ENCODE measurements at places on chromosomes 1 and 21.

DNA sequence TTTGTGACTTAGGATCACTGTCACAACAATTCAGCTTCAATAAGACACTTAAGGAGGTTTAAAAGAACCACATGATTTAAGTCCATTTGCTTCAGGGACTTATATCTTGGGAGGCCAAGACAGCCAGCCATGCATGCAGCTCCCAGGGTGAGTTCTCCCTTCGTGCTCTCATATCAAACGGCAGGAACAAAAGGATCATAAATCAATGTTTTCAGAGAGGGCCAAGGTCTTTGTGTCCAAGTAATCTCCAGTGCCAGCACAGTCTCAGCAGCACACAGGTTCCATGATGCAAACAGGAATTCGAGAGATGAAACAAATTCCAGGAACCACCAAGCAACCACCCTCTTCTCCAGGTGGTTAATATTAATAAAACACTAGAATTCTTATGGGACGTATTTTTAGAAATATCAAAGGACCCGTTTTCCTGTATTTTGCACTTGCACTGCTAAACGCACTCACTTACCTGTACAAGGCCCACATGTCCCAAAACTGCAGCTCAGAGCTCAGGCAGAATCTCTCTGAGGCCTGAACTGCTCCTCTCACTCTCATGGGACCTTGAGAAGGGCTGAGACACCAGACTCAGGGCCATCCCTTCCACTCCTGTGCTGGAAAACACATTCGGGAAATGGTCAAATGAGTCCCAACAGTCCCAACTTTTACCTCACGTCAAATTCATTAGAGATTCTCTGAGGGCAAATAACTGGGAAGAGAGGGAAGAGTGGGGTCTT is 100.0 kb upstream of the RAB4A start:
- no peak for DNase-seq

- DNase-seq: no peak
These were observed 369.7 kb downstream of the MATN1 start for GRCh38 chr1:30353637-30354036.

- no peak for DNase-seq
These were observed 9.6 kb upstream of the BGLAP start for GRCh38 chr1:156232201-156232894.

- no peak for DNase-seq
These were observed 34.0 kb upstream of the HSD17B7 start for GRCh38 chr1:162756523-162756922.

DNA sequence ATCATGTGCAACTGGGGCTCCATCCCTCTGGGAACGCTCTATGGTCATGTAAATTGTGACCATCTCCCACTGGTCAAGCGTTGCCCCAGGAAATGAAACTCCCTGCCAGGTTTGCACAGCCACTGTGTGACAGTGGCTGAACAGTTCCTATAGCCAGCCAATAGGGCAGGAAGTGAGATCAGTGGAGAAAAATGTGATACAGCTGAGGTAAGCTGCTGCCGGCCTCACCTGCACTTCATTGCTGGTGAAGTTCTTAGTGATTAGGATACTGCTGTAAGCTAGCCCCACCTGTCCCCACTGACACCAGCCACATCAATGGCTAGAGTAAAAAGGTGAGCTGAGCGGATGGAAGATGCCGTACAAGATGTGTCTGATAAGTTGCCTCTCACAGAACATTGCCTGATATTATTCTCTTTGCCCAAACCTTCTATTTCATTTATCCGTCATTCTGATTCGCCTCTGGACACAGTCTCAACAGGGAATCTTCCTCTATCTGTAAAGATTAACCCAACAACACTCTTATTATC is 38.4 kb upstream of the CDC42BPA start:
- no peak for DNase-seq

DNA sequence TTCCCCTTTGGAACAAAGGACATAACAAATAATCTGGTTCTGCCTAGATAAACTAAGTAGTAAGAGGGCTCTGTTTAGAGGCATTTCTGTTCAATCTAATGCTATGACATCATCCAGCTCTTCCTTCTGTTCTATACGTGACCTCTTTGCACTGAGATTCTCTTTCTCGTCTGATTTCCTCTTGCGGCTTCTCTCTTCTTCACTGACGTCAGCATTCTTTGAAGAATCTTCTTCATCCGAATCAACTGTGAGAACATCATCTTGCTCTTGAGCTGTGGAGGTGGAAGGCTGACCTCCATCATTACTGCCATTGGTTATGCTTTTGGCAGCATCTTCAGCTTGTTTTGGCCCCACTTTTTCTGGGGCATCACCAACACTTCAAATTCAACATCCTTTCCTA is 130.4 kb downstream of the HS2ST1 start:
- no peak for DNase-seq

DNA sequence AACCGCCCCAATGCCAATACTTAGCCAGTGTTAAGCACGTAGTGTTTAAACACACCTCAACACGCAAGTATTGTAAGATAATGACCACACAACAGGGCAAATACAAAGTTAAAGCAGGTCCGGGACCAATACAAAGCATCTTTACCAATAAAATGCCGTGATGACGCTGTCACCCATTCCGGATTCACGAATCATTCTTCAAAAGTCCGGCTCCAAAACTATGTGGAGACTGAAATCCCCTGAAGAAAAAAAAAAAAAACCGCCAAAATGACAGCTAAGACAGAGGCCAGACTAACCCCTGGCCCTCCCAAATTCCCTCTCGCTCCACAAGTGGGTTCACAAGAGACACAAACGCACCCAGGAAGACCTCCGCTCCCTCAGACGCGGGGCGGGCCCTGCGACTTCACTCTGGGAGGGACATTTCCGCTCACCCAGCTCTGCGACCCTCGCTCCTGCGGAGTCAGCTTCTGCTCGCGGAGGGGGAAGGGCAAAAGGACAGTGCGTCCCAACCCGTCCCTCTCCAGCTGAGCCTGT is 625 bp upstream of the DARS2 start:
- DNase-seq: no peak

GRCh38 chr21:33761441-33762036 is 119.2 kb downstream of the ITSN1 start:
- no peak for DNase-seq

DNA sequence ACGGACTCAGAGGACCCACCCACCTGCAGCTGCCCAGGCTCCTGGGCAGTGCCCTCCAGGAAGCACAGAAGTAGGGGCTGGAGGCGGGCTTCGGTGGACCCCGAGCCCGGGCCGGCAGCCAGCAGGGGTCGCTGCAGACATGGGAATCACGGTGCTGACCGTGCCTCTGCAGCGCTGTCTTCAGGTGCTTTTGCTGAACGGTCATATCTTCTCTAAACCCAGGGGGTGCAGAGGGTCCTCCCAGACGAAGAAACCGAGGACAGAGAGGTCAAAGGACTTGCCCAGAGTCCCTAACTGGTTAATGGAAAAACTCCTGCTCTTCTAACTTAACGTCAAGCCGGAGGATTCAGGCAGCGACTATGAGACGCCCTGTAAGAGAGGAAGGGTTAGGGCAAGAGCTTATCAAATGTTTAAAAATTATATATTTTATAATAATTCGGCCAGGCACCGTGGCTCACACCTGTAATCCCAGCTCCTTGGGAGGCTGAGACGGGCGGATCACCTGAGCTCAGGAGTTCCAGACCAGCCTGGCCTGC is 21.5 kb upstream of the LEFTY2 start:
- DNase-seq: peak; percentile 32

DNA sequence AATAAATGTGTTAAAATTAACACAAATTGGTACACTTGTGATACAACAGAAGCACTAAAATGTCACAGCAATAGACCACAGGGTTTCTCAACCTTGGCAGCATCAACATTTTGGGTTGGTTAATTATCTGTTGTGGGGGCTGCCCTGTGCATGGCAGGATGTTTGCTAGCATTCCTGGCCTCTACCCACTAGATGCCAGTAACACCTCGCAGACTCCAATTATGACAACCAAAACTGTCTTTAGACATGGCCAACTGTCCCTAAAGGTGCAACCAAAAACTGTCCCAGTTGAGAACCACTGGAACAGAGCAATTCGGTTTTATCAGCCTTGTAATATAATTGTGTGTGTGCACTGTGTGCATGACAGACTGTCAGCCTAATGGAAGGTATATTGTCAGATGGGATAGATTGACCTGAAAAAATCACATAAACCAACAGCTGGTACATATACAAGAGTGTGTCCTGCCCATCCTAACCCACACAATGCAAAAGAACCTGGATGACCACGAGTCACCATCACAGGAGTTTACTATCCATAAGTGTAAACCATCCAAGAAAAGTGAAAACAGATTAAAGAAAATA is 13.5 kb upstream of the ERG start:
- DNase-seq: no peak

GRCh38 chr1:205936846-205937586 is 6.2 kb downstream of the SLC26A9 start:
- DNase-seq: no peak

DNA sequence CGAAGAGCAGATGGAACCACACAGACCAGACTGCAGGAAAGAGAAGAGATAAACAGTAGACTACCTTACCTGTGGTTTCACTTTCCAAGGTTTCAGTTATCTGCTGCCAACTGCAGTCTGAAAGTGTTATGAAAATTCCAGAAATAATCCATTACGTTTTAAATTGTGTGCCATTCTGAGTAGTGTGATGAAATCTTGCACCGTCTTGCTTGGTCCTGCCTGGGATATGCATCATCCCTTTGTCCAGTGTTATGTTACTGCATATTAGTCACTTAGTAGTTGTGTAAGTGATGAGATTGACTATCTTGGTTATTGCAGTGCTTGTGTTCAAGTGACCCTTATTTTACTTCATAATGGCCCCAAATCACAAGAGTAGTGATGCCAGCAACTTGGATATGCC is 33.9 kb downstream of the DNAJC6 start:
- no peak for DNase-seq

DNA sequence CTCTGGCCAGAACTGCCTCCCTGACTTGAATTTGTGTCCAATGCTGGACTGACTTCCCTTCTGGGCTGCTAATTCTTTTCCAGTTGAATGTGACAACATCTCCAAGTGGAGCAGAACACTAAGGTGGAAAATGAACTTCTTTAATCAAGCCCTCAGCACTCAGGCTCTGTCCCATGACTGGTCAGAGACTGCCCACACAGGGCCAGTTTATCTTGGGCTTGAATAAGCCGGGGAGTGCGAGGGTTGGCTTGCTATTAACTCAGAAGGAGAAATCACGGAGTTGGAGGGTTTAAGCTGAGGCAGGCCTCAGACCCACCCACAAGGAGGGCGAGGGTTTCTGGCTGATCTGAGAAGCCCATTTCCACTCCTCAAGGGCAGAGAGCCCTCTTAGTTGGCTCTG is 12.4 kb downstream of the KCNA10 start:
- DNase-seq: no peak

GRCh38 chr1:20183035-20183434 is 2.9 kb upstream of the UBXN10 start:
- no peak for DNase-seq

DNA sequence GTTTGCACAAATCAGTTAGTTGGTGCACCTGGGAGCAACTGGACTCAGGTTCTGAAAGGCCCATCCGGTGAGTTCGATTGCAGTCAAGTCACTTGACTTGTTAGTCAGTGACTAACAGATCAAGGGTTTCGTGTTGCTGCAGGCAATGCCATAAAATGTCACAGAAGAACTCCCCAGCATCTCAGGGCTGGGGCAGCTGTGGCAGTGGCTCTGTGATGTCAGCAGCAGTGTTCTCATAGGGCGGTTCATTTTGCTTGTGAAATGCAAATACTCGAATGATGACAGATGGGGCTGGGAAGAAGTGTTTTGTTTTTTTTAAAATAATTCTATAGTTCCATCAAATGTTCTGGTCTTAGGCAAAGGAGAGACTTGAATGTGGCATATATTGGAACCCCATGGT is 287.8 kb downstream of the LMX1A start:
- no peak for DNase-seq

DNA sequence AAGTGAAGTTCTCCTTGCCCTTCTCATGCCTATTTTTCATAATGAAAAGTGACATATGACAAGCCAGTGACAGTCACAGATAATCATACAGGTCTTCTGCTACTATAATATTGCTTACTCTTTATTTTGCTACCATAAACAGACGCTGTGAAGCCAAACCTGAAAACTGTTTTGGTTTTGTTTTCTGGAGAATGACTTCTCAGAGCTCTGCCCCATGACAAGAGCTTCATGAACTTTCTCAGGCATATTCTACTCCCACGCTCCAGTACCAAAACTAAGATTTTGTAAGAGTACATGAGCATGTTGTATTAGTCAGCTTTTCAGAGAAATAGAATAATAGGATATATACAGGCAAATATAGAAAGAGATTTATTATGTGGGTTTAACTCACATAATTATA is 64.3 kb upstream of the VTCN1 start:
- DNase-seq: no peak

- no peak for DNase-seq
These were observed 166.1 kb downstream of the RERE start for GRCh38 chr1:8651236-8651890.

DNA sequence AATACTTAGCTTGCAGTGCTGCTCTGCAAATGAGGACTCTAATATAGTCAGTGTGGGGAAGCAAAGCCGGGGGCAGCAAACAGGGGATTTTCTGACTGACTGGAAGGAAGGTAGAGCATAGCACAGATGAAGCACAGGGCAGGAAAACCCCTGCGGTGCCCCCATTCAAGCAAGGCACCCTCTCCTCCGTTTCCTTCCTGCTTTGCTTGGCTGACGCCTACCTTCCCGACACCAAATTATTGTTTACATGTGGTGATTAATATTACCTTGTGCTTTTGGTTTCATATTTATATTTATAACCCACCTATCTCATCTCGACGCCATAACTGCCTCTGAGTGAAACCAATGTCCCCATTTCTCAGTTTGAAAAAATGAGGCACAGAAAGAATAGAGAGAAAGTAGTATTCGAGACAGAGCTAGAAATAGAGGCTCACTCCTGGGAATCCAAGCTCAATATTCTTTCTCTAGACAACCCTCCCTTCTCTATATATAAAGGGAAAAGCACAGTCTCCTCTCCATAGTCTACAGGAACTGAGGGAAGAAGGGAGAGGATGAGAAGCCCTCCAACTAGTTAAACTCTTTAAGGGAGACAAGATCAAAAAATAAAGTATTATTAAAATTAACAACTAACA is 41.3 kb downstream of the PIK3C2B start:
- peak; percentile 75 for DNase-seq

DNA sequence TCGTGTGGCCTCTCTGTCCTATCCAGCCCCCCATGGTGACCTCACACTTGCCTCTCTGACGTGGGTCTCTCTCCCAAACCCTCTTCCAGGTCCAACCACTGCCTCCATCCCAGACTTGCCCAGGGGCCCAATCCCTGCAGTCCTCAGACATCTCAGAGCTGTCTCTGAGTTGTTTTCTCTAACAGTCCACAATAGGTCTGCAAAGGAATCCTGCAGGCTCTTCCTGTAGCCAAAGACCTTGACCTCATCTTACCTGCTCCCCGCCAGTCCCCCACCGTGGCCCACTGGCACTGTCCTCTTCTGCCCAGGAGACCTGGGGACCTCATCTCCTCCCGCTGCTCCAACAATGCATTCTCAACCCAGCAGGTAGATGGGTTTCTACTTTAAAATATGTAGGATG is 10.0 kb downstream of the RNF187 start:
- no peak for DNase-seq
